Occipital lobe (tissue), 3 donors: ENCODE measurements at places on chromosomes 7 and 10. TPM values are rescaled to one million over a fixed set of nuclear protein-coding genes. Genes with fewer than 3 reads are reported as not detected.

GRCh38 chr10:14975672-14976273 is 16.6 kb downstream of the MEIG1 start:
- DNase-seq: no peak

Gene IL6
- not detected for total RNA-seq

DNA sequence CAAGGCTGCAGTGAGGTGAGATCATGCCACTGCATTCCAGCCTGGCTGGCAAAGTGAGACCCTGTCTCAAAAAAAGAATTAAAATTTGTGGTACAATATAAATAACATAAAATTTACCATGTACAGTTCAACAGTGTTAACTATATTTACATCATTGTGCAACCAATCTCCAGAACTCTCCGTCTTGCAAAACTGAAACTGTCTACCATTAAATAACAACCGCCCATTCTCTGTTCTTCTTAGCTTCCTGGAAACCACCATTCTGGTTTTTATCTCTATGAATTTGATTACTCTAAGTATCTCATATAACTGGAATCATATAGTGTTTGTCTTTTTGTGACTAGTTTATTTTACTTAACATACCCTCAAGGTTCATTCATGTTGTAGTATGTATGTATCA is 167.6 kb downstream of the AUTS2 start:
- DNase-seq: no peak

Gene H2BK1
- not detected for total RNA-seq

DNA sequence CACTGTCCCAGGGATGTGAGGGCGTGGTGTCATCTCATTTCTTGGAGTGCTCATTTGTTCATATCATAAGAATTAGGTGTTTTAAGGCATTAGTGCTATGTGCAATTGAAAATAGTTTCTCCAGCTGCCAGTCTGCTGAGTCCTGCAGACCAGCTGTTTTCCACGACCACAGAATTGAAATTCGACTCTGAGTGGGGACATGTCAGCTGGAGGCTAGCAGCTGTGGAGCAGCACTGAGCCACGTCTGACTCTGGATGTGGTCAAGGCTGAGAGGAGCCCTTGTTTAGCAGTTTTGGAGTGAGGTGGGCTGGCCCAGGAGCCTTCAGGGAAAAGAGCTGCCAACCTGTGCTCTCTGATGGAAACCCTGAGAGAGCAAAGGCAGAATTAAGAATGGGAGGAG is 156.3 kb upstream of the GRB10 start:
- DNase-seq: no peak

GRCh38 chr7:149005427-149006344 is 22.6 kb downstream of the PDIA4 start:
- DNase-seq: peak; percentile 29

Gene PTF1A
- not detected for total RNA-seq

Gene IRF5
- 1.6 TPM for total RNA-seq

Gene CTTNBP2
- 39.0 TPM for total RNA-seq

Gene PKD2L1
- 0.62 TPM for total RNA-seq

Gene SFTPA1
- total RNA-seq: 0.16 TPM

Gene PDE1C
- total RNA-seq: 17.8 TPM

Gene ABHD11
- total RNA-seq: 4.2 TPM

GRCh38 chr10:71475243-71475871 is 78.6 kb downstream of the CDH23 start:
- DNase-seq: no peak

DNA sequence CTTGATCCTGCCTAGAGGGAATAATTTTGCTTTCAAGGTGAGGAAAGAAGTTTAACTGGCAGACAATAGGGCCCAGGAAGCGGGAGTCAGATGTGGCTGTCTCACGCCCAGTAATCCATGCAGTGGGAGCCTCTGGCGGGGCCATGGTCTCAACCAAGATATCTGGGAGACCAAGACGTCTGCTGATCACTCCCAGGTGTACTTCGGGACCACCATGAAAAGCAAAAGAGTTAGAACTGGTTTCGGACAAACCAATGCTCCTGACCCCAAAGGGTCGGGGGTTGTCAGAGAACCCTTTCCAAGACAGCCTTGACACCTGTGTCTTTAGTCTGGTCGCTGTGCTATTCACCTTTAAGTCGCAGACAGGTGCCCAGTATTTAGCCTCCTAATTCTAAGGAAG is 256.9 kb upstream of the MBL2 start:
- no peak for DNase-seq

DNA sequence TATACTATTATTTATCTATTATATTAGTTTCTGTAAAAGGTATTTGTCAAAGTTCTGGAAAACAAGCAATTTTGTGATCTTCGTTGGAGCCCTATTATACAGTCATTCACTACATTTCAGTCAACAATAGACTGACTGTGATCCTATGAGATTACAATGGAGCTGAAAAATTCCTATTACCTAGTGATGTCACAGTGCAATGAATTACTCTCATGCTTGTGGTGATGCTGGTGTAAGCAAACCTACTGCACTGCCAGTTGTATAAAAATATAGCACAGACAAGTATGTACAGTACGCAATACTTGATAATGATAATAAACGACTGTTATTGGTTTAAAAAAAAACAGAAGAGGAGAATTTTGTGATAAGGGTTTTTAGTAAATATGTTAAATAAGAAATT is 21.4 kb downstream of the OR6V1 start:
- no peak for DNase-seq

- no peak for DNase-seq
These were observed 228.5 kb downstream of the PTPRN2 start for GRCh38 chr7:158358926-158359645.

- DNase-seq: peak; percentile 6
These were observed 28.0 kb upstream of the KPNA7 start for GRCh38 chr7:99235925-99236324.

DNA sequence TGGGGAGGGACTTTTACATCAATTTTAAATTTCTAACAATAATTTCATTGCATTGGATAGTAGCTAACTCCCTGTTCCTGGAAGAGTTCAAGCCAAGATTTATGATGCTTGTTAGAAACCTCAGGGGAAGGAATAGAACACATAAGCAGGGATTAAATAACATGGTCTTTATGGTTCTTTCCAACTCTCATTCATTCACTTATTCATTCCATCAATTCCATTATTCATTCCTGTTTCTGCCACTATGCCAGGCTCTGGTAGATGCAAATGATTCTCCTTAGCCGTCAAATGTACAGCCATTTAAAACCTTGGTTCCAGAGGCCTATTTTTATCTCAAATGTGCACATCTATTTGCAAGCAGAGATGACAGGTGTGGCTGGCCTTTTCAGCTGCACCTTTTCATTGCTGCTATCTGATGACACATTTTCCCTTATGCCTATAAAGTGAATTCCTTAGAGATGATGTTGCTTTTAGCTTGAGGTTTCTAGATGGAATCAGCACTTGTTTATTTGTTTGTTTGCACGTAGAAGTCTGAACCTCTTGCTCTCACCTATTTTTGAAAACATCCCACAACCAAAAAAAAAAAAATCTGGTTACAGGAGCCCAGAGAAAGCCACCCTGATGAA is 205.7 kb upstream of the IGFBP3 start:
- no peak for DNase-seq

Gene MEOX2
- total RNA-seq: 0.16 TPM

- DNase-seq: no peak
These were observed 184.7 kb downstream of the DGKB start for GRCh38 chr7:14717816-14718215.

Gene ECD
- 28.7 TPM for total RNA-seq

- no peak for DNase-seq
These were observed 328.6 kb downstream of the SUGCT start for GRCh38 chr7:40463446-40463845.

Gene MALRD1
- total RNA-seq: 3.6 TPM
